GM19239 (cell line): ENCODE measurements at places on chromosomes 6 and 20.

GRCh38 chr20:25309395-25310267 lies 61.7 kb downstream of the PYGB start:
- no peak for DNase-seq

- DNase-seq: no peak
These were observed 17.8 kb upstream of the COL19A1 start for GRCh38 chr6:69848552-69848951.

GRCh38 chr20:44540834-44541233 lies 19.0 kb upstream of the SERINC3 start:
- no peak for DNase-seq

- no peak for DNase-seq
These were observed 3.5 kb downstream of the TFAP2A start for GRCh38 chr6:10411131-10411970.

DNA sequence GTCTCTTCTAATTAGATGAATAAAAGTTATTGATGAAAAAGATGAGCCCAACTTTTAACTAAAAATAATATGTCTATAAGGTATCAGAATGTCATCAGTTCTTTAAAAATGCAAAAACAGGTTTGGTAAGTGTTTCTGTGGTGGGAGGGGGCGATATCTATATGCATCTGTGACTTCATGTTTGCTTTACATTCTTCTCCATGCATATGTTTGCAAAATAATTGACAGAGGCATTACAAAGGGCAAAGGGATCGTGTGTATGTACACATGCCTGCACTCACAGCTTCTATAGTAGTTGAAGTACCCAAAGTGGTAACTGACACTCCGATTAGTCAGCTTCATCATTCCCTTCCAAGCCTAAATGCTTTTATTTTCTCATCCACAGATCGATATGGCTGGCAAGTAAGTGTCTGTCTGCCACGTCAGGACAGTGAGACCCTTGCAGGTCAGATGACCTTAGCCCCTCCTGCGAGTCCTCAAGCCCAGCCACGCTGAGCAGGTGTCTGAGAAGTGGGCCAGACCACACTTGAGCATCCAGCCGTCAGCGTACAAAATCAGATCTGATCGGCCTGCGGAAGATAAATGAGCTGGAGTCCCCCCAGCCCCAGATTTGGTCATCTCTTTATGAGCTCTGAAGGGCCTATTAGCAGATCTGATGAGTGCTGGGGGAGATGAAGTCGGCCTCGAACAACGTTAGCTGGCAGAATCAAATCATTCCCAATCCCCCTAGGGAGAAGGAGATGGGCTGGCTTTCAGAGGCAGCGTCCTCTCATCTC lies 369.1 kb downstream of the MAFB start:
- no peak for DNase-seq

- no peak for DNase-seq
These were observed 73.3 kb upstream of the NXT1 start for GRCh38 chr20:23277316-23277715.

DNA sequence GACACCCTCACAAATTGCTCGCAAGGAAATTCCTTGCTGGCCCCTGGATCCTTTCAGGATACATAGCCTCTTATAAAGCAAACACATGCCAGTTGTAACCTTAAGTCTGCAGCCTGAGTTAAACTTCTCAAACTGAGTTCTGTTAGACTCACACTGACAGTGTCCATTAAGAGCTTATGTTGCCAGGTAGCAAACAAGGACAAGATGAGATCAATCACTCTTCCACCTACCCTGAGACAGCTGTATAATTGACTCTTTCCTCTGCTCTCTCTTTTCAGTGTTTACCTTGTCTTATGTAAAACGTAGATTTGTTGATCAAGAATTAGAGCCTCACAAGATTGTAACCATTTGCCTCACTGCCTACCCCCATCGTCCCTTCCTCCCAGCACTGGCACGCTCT lies 359.8 kb downstream of the EPM2A start:
- no peak for DNase-seq

- DNase-seq: no peak
These were observed 35.0 kb downstream of the HUS1B start for GRCh38 chr6:621931-622330.

DNA sequence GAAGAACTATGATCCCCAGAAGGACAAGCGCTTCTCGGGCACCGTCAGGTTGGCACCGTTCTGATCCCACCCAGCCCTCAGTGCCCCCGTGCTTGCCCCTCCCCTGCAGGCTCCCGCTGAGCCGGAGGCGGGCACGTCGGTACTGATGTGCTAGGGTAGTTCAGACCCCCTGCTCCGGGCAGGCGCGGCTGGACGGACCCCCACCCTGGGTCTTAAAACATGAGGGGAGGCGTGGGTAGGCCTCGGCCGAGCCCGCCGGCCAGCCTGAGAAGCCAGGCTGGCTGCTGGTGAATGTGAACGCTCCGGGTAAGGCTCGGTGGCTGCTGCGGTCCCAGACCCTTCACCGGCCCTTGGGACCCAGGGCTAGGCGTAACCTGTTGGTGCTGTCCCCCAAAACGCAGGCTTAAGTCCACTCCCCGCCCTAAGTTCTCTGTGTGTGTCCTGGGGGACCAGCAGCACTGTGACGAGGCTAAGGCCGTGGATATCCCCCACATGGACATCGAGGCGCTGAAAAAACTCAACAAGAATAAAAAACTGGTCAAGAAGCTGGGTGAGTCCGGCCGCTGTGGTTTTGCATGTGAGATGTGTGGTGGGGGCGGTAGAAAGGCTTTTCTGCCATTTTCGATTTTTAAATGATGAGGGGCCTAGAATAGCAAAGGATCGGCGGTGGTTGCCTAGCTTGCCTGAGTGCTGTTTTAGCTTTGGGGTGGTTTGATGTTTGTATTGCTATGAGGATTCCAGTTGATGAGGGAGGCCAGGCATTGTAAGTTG lies 964 bp downstream of the RPL10A start:
- no peak for DNase-seq

DNA sequence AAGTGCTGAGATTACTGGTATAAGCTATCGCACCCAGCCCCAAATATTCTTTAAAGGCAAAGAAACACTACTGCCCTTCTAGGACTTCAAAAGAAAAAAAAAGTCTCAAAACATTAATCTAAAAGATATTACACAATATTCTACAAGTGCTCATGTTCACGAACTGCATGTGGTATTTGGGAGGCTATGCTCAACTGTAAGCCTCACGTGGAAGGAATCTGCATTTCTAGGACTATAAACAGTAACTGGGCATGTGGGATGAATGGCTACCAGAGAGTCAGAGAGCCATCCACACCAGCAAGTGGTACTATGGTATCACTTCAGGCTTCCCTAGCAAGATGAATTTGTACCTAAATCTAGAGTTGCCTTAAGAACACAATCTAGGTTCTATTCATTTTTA lies 50.0 kb downstream of the FKBP5 start:
- no peak for DNase-seq

DNA sequence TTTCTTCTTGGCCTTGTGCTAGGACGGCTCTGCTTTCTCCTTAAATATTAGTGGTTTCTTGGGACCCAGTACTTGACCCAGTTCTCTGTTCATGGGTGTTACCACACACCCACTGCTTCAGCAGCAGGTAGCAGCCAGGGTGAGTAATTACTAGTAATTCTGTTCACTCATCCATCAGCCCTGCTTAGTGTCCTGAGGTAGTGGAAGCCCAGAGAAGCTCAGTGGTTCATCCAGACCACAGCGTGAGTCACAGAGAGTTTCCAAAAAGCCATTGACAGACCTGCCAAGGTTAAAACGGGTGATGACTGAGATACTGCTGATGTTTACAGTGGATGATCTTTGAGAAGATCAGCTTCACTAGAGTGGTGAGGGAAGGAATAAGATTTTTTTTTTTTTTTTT lies 51.7 kb upstream of the HINT3 start:
- no peak for DNase-seq

- DNase-seq: no peak
These were observed 23.8 kb downstream of the GABRR2 start for GRCh38 chr6:89291256-89291819.

- no peak for DNase-seq
These were observed 27.0 kb upstream of the CCN5 start for GRCh38 chr20:44688053-44688625.

DNA sequence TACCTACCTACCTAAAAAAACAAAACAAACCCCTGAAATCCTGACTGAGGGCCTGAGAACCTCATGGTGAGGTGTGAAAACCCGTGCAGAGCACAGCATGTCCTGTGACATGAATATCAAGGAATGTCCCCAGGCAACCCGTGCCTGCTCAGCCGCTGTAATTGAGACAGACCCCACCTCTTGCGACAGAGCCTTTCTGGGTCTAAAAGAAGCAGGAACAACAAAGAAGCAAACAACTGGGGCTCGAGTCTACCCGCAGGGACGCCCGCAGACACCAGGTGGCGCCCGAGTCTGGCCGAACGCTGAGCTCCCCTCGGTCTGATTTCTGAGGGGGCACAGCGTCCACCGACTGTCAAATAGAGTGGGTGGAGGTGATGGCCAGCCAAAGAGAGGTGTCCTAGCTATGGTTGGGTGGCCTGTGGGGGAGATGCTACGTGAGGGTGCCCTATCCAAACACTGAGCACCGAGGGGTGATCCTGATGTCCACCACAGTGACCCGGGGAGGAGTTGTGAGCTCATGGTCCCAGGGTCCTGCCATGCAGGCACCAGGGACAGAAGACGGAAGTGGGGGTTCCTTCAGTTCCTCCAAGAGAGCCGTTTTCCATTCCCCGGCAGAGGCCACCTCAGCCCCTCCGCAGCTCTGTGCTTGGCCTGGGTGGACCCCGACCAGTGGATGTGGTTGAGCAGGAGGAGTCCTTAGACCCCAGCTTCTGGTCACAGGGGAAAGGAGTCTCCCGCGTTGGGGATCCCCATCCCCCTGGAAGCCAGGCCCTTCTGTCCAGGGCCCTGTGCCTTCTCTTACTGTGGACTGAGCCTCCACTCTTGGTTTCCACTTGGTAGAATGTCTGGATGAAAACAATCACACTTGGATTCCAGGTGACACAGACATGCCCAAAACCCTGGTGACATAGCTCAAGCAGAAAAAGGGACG lies 268.2 kb downstream of the CDC5L start:
- DNase-seq: peak; percentile 41

GRCh38 chr6:52610011-52610410 lies 33.2 kb upstream of the TRAM2 start:
- DNase-seq: no peak

DNA sequence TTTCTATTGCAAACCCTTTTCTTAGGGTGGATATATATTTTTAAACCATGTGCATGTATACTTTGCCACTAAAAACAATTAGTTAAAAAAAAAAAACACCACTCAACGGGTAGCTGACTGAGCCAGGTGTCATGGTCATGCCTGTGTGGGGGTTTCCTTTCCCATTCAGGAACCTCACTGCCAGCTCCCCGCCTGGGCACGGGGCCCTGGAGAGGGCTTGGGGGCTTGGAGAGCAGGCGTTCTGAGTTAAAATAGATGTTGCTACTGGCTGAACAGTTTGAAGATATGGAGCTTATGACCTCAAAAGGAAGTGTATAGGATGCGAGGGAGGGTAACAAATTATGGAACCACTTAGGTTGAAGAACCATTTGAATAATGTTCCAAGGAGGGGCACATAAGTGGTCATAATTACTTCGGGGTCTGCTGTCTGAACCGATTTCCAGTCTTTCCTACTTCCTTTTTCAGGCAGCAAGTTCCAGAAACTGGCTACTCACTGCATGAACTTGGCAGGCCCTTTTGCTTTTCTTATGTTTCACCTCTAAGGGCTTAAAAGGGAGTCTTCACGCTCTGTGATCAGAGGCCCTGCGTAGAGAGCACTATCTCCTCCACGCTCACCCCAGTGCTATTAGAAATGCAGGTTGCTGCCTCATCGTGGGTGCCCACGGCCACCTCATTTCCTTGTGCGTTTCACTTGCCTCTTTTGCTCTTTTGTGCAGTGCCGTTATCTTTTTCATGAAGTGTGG lies 9.9 kb downstream of the STX16 start:
- DNase-seq: no peak

GRCh38 chr6:71383476-71383875 lies 94.9 kb downstream of the OGFRL1 start:
- DNase-seq: no peak

GRCh38 chr20:5996765-5997164 lies 46.3 kb downstream of the MCM8 start:
- peak; percentile 40 for DNase-seq

DNA sequence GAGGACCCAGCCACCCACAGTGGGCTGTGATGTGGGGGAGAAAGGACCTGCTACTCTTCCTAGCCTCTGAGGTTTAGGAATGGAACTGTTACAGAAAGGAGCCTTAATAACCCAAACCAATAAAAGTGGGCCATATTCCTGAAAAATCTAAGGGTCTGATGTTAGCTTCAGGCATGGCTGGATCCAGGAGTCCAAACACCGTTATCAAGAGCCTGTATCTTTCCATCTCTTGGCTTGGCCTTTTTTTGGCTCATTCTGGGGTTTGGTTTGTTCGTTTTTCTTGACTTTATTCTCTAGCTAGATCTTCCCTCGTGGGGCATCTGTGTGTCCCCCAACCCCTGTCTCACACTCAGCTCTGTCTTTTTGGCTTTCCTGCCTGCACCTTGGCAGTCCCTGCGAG lies 38.7 kb downstream of the CDH4 start:
- no peak for DNase-seq

GRCh38 chr6:44000164-44000842 lies 126.9 kb downstream of the MRPL14 start:
- peak; percentile 66 for DNase-seq

DNA sequence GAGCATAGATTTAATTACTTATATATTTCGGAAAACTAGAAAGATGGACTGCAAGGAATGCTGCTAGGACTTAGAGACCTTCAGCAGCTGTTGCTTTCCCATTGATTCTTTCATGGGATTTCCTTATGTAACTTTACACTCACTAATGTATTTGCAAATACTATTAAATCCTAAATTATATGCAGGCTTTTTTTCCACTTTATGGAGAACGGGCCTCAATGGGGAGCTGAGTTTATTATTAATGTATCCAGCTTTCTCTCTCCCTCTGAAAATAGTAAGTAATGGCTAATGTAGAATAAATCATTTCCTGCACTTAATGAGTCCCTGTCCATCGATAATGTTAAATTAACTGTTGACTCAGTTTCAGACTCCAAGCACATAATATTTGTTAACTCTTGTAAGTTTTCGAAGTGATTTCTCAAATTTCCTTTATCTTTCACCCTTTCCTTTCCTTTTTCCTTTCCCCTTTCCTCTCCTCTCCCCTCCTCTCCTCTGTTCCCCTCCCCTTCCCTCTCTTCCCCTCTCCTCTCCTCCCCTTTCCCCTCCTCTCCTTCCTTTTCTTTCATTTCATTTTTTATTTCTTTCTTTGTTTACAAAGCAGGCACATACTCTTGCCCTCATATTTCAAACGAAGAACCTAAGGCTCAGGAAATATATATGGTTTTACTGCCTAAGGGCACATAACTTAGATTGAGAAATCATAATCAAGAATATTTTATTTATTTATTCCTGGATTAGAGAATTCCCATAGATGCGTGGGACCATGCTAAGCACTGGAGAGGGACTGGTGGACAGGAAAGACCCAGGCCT lies 503.6 kb downstream of the MMUT start:
- DNase-seq: no peak

DNA sequence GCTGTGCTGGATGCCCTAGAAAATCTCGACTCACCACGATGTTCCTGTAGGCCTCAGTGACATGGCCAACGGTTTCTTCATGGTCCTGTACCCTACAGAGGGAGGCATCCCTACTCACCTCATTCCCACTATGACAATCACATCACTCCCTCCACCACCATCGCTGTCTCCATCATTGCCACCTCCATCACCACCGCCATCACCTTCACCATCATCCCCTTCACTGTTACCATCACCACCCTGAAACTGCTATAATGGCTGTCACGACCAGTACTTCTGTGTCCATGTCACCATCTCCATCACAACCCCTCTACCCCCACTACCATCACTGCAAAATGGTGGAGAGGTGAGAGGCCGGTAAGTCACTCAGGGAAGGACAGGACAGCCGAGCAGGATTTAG lies 29.8 kb upstream of the MRPS18A start:
- no peak for DNase-seq
